ENCODE measurements at places on chromosomes 13 and 19.

- no peak for DNase-seq
Observed at GRCh38 chr19:10915130-10916091, 13.0 kb downstream of the YIPF2 start.

GRCh38 chr19:44824761-44825160, 15.9 kb downstream of the BCAM start:
- DNase-seq: peak; percentile 61

GRCh38 chr19:3743486-3743885, 18.0 kb downstream of the APBA3 start:
- no peak for DNase-seq

DNA sequence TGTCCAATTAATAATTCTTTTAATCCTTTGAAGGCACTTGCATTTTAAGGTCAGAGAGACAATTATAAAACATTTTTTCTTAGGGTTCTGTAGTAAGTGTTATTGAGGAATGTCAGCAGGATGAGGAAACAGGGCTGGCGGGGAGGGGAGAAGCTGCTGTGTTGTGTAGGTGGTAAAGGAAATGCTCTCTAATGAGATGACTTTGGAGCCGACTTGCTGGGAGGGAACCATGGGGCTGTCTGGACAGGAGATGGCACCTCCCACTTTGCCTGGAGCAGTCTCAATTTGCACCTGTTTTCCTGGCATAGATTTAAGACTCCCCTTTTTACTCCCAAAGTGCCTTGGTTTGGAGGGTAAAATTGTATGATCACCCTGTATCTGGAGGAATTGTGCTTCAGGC, 230.4 kb downstream of the ATP8A2 start:
- no peak for DNase-seq

DNA sequence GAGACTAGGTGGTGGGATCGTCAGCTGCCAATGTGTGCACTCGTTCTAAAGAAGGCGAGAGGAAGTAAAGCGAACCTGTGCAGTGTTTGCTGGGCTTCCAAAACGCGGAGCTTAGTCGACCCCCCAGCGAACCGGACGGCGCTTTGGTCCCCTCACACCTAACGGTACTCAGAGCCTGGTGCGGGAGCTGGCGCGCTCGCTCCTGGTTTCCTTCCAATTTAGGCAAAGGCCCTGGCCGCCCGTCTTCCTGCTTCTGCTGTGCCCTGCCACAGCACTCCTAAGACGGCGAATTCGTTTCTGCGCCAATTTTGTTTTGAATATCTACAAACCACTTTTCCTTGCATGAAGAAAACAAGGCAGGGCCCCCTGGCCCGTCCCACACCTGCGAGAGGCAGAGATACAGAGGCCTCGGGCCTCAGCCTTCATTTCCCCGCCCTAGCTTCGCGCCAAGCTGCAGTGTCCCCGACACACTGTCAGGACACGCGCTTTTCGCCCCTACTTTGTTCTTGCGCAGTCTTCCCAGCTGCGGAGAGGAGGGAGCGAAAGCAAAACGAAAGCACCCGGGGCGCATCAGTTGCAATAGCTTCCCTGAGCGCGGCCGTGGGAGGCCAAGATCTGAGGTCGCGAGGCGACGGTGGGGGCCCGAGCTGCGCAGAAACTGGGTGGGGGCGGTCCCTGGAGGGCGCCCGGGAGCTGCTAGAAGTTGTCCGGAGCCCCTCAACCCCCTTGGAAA, 111.9 kb downstream of the KCNRG start:
- no peak for DNase-seq
